ENCODE measurements at places on chromosomes 7 and 10.

DNA sequence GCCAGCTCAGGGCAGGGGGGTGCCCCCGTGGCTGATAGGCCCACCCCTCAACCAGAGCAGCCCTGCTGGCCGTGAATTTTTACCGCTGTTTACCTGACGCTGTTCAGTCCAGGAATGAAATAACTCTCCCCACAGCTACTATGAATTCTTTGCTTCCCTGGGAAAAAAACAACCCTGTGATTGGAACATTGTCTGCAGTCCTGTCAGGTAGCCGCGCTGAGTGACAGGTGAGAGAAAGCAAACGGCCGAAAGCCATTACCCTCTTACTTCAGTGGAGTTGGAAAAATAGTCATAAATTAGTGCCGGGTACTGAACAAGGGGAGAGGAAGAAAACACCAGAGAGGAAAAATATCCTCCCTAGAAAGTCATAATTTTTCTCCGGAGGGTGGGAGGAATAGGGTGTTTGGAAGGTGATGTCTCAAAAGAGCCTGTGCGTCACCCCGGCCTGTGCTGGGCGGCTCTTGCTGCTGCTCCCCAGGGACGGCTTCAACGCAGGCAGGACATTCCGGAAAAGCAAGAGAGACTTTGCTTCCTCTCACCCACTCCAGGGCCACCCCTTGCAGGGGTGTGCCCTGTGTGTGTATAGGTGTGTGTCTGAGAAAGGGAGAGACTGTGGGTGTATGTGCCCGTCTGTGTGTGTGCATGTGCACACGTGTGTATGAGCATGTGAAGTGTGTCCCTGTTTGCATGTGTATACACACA lies 69.0 kb downstream of the CDH23 start:
- no peak for DNase-seq

DNA sequence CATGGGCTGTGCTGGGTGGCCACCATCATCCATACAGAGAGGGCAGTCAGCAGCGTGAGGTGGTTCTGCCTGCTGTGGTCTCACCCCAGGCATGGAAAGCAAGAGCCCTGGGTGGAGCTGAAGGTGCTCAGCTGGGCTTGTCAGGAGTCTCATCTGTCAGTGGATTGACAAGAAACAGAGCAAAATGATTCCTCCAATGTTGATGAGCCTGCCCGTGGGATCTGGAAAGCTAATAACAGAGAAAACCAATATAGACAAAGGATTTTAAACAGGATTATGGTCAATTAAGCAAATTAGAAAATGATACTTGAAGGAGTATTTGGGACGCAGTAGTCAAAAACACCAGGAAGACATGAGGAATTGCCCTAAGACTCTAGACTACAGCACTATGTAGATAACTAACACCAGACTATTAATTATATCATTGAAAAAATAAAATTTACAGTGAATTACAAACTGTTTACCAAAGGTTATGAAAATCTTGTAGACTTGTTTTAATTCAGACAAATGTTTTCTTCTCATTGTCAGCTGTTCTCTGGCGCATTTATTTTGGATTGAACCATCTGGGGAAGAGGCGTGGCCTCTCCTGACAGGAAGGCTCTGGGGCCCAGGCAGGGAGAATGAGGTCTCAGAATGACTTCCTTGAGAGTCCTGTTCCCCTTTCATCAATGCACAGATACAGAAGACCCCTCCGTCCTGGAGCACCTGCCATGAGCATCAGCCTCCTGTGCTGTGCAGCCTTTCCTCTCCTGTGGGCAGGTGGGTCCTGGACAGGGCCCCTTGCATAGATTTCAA lies 211.2 kb upstream of the PRSS58 start:
- DNase-seq: no peak

GRCh38 chr10:8315619-8316021 lies 261.1 kb downstream of the GATA3 start:
- DNase-seq: no peak

DNA sequence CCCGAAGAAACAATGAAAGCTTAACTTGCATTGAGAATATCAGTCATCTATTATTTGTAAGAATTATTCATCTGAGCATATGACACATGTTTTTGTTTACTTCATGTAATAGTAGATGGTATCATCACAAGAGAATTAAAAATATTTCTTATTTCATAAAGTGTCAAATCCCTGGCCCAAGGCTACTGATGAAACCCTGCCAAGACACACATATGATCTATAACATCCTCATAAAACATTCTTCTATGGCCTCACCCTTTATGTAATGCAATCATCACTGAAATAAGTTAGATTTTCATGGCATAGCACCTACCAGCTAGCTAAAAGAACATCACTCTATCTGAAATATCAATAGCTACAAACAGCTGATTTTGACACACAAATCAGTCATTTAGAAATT lies 385.6 kb upstream of the PHF14 start:
- DNase-seq: no peak

DNA sequence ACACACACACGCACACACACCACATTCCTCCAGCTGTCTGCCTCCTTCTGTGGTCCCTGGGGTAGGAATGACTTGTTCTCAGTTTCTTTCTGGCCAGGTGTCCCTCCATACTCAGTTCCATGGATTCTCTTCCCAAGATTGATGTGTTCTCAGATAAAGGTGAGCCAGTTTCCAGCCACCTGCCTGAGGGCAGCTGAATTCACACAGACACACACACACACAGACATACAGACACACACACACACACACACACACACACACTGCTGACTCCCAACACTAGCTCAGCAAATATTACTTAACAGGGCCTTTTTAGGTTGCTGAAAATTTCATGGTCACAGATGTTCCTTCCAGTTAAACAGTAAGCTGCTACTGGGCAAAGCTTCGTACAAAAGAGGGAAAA lies 45.4 kb upstream of the GDF10 start:
- no peak for DNase-seq

DNA sequence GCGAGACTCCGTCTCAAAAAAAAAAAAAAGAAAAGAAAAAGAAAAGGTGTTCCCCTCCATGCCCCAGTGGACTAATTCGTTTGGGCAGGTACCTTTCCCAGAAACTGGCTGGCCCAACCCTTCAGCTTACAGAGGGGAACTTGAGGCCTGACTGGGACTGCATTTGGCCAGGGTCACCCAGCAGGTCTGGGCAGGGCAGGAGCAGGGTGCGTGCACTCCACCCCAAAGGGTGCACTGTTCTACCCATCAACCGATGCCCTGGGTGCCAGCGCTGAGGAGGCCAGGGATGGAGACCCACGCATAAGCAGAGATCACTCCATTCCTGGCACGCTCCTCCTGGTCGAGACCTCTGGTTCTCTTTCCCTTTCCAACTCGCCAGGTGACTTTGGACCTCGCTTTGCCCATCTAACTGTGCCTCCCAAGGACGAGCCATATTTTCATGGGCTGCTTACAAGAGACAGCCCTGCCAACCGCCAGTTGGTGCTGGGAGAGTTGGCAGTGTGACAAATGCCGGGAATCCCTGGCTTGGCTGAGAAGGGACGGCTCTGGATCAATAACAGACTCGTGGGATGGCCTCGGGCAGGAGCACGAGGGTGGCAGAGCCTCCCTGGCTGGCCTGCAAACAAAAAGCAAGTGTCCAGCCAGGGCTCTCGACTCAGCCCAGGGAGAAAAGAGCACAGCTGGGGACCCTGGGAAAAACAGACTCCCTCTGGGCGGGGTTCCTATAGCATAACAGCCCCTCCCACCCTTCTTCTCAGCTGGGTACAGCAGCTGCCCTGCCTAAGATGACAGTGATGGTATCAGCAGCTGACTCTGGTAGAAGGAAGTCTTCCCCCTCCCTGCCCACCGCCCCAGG lies 7.9 kb downstream of the HSPB1 start:
- no peak for DNase-seq

DNA sequence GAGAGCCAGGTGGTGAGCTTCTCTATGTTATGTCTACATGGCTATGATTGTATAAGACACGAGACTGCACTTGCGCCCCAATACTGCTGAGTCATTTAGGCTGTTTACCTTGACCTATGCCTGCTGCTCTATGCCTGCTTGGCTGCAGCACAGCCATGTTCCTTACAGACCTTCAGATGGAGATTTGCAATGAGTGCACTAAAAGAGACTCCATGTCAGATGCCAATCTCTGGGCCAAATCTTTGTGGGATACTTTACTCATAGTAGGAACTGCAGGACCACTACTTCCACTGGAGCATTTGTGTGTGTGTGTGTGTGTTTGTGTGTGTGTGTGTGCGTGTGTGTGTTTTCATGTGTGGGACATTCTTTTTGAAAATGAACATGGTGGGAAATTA lies 50.0 kb upstream of the KMT2E start:
- DNase-seq: no peak

DNA sequence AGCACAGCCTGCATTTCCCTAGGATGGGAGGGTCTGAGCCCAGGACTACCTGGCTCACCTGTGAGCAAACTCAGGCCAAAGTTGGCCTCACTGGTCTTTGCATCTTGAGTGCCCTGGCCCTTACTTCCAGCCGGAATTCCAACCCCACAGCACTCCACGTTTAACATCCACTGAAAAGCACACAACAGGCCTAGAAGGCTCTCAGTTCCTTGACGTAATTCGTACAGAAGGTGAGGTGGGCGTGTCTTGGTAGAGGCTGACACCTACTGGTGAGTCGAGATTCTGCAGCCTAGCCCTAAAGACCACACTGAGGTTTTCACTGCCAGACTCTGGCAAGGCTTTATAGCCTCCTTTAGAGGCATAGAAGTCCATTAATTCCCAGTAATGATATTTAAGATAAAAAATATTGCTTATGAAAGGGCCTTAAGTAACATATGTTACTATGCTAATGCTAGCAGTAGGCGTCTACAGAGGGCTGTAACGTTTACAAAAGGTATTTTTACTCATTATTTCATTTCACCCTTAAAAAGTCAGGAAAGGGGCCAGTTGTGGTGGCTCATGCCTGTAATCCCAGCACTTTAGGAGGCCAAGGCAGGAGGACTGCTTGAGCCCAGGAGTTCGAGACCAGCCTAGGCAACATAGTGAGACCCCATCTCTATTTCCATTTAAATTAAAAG lies 95.8 kb downstream of the HIP1 start:
- DNase-seq: peak; percentile 64

DNA sequence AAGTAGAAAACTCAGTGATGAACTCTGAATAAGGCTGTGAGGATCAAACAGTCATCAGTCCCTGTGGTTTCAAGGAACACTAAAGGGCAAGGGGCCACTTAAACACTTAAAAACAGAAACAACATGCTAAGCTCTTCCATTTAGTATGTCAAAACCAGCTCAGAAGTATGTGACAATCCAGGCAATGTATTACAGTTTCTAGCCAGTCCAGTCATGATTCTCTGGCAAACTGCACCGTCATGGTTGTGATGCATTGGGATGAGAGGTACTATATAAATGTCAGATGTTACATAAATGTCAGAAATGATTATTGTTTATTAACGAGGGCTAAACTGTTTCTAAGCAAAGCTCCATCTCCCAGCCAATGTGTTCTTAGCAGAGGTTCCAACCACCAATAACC lies 4.7 kb upstream of the CREB5 start:
- no peak for DNase-seq

GRCh38 chr10:2049560-2049959 lies 312.2 kb upstream of the ADARB2 start:
- DNase-seq: no peak

DNA sequence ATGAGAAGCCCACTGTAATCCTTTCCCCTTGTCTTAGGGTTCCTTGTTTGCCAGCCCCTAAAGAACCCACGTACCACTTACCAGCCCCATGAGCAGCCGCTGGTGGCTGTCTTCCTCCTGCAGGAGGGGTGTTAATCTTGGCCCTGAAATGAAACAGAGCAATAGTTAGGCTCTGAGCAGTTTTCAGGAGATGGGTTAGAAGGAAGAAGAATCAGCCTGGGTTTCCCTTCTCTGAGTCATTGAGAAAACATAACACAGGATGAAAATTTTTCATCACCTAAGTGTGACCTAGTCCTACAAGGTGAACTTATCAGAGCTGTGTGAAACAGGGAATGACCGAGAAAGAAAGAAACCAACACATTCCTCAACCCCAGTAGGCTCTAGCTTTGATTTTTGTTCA lies 90.0 kb downstream of the GSAP start:
- no peak for DNase-seq

DNA sequence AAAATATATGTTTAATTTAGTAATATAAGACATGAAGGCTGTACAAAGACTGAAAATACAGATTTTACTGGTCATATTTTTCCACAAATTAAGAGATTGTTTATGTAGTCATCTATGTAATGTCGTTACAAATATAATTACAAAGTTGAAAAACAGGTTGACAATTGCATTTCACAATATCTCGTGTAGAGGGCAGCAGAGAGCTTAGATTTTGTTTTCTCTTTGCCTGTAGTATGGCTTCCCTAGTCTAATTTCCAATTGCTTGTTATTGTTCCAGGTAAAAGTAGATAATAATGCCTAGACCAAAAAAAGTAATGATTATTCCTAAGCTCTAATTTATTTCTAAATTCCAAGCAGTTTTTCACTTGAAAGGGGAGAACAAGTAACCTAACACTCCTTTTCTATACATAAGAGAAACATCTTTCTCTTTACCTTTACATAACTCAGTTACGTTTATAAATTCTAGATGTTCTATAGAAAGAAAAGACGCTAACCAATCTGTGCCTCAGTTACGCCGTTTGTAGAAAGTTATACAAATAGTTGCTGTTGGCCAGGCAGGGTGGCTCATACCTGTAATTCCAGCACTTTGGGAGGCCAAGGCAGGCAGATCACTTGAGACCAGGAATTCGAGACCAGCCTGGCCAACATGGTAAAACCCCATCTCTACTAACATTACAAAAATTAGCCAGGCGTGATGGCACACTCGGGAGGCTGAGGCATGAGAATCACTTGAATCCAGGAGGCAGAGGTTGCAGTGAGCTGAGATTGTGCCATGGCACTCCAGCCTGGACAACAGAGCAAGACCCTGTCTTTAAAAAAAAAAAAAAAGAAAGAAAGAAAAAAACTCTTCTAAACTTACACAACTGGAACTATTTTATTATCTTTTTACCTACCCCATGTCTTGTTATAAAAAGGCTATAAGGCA lies 30.0 kb downstream of the NET1 start:
- DNase-seq: peak; percentile 36

- DNase-seq: no peak
Measured at GRCh38 chr7:50513166-50513871, 51.9 kb downstream of the DDC start.

DNA sequence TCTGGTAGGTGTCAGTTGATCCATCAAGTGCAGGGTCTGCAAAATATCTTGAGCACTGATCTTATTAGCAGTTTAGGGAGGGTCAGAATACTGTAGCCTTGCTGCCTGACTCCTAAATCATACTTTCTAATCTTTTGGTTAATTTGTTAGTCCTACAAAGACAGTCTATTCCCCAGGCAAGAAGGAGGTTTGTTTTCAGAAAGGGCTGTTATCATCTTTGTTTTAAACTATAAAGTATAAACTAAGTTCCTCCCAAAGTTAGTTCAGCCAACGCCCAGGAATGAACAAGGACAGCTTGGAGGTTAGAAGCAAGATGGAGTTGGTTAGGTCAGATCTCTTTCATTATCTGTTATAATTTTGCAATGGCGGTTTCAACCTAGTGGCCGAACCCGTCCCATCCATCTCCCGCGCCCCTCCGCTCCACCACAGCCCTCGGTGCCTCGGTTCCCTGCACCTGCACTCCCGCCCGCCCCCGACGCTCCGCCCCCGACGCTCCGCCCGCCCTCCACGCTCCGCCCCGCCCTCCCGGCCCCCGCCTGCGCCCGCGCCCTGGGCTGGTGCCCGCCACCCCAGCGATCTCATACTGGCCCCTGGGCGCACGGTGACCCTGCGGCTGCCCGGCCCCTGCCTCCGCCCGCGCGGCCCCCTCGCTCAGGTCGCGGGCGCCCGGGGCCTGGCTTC lies at the start of gene ADCK2:
Gene ADCK2 (plus strand): TSS at position 564 of the 681 bp plus-strand sequence. CDS start 386 bp downstream, outside the sequence.
- no peak for DNase-seq

GRCh38 chr7:157980774-157981173 lies 606.8 kb downstream of the PTPRN2 start:
- DNase-seq: no peak

Data from NCI-H1048 (cell line).